Right lung (tissue), 10 donors: ENCODE measurements at places on chromosomes 4 and X. TPM values are rescaled to one million over a fixed set of nuclear protein-coding genes. Genes with fewer than 3 reads are reported as not detected.

The SLC6A14 gene
- polyA plus RNA-seq, result 0.21 TPM

The PABPC1L2B gene
- not detected for polyA plus RNA-seq

The MAGEA8 gene
- 0.40 TPM for polyA plus RNA-seq

The STATH gene
- not detected for polyA plus RNA-seq

The SULT1B1 gene
- polyA plus RNA-seq, result 1.9 TPM

The GAGE1 gene
- polyA plus RNA-seq, result not detected

The HELT gene
- polyA plus RNA-seq, result not detected

The PLAC8 gene
- 7.2 TPM for polyA plus RNA-seq

The SMIM43 gene
- 17.7 TPM for polyA plus RNA-seq

The HPRT1 gene
- polyA plus RNA-seq, result 19.9 TPM

The ARMCX6 gene
- polyA plus RNA-seq, result 102 TPM

The IL3RA gene
- polyA plus RNA-seq, result 17.8 TPM

The CD99 gene
- polyA plus RNA-seq, result 172 TPM

The MAGEB1 gene
- not detected for polyA plus RNA-seq

The XAGE1A gene
- not detected for polyA plus RNA-seq

The NAP1L3 gene
- 17.7 TPM for polyA plus RNA-seq

The OSTC gene
- 245 TPM for polyA plus RNA-seq

The GLUD2 gene
- polyA plus RNA-seq, result 2.5 TPM

The SMIM10 gene
- 6.5 TPM for polyA plus RNA-seq

The XG gene
- 0.26 TPM for polyA plus RNA-seq
